AG09309 (cell line): ENCODE measurements at places on chromosomes 3 and 15.

- DNase-seq: no peak
Observed at GRCh38 chr3:160831401-160831800, 75.4 kb downstream of the PPM1L start.

DNA sequence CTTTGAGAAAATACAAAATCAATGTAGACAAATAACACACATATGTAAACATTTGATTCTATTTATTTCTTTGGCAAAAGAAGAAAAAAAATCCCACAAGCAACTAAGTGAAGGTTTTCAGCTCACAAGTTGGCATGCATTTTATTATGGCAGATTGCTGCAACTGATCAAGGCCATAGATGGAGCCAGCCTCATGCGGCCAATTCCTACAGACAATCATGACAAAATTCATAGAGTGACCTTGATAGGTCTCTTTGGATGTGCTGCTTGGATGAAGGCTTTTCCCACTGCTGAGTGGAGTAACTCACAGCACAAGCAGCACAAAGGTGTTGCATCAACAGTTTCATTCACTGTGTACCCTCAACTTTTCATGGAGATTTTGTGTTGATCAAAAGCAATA, 22.1 kb downstream of the FBN1 start:
- no peak for DNase-seq

DNA sequence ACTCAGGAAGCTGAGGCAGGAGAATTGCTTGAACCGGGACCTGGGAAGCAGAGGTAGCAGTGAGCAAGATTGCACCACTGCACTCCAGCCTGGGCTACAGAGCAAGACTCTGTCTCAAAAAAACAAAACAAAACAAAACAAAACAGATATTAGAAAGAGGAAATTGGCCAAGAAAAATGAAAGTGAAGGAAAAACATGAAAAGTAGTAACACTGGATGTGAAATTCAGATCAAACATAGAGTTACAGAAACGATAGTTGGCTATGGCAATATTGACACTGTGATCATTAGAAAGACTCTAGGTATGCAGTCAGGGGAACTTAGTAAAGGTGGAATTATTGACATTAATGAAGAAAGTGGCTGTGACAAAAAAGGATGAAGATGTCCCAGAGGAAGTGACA, 13.2 kb upstream of the TIPARP start:
- DNase-seq: no peak

DNA sequence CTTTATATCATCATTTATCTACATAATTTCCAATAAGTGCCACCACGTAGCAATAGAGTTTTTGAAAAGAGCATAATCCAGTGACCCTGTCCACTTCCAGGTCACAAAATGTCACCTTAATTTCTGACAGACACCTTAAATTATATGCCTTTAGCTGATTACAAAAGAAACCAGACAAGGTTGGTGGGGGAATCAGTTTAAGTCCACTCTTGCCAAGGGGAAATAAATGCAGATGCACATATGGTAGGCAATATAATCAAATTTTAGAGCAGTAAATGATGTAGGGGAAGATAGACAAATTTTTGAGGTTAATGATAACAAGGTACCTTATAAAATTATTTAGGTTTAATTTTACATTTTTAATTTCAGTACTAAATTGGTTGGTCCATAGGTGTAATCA, 253.5 kb downstream of the ZIC1 start:
- no peak for DNase-seq

DNA sequence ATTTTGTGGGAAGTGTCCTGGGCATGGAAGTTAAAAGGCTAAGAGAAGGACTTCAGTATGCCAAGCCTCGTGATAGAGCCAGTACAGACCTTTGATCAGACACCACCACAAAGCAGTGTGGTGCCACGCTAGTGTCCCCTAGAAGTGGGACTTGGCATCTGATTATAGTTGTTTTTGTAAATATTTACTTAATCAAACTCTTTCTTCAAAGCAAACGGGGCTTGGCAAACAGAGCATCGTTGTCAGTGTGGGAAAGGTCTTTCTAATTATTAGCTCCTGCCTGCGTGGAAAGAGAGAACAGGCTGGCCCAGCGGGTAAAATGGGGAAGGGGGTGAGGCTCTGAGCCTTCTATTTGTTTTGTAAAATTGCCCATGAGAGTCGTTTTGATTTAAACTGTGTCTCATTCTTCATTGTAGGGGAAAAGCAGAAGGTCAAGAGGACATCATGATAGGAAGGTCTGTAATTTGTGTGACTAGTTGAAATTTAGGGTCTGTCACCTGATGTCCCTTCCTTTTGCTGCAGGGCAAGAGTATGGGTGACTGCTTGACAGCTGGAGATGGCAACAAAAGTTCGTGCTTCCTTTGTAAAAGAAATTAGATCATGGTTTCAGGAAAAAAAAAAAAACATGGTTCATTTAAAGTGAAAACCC, 105.0 kb downstream of the IQCH start:
- DNase-seq: no peak

DNA sequence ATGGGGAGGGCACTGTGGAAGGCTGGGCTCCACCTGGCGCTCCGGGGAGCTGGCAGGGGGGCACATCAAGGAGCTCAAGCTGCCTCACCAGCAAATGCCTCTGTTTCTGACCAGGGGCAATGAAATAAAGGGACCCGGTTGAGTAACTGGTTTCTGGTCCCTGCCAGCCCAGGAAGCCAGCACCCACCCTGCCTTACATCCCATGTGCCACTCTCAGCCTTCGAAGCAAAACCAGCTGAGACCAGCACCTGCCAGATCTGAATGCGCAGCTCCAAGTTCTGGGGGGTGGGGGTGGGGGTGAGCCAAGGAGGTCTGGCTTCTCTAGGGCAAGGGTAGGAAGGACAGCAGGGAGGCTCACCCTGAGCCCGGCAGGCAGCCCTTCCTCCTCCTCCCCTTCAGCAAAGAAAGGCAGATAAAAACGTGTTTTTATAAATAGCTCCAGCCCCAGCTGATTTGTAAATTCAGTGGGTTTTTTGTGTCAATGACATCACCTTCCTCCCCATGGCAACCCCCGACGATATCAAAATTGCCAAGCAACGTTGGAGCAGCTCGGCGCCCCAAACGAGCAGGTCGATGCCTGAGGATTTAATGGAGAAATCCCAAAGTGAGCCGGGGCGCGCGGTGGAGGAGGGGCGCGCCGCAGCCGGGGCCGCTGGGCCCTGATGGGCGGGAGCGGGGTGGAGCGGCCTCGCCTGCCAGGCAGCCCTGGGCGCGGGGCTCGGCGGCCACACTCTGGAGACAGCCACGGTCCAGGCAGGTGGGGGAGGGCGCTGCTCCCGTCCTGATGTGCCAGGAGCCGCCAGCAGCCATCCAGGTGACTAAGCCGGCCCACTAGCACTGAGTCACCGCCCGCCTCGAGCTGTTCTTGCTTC, at the start of gene PAK6:
TSS of gene PAK6 (plus strand) at position 532 of the 872 bp plus-strand sequence. CDS start 25,723 bp downstream, outside the sequence.
- DNase-seq: no peak

- no peak for DNase-seq
Observed at GRCh38 chr15:92971081-92971480, 71.0 kb downstream of the CHD2 start.

GRCh38 chr3:45612138-45612537, 17.6 kb downstream of the LIMD1 start:
- DNase-seq: no peak

GRCh38 chr3:186453531-186453930, 90.6 kb downstream of the CRYGS start:
- DNase-seq: no peak

DNA sequence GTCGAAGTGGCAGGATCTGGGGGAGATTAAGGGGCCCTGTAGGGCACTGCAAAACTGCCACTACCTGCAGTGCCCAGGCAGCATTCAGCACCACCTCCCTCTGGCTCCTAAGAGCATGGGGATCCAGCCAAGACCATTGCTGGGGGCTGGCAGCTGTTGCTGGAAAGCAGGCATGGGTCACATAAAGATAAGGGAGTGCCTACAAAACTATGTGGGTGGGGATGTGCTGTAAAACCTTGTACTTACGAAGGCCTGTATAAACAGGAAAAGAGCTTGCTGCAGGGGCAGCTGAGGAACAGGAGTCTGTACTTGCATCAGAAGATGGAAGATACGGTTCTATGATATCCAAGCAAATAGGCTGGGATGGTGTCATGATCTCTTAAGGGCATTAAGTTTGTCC, 27.1 kb downstream of the IL20RB start:
- DNase-seq: peak; percentile 76

GRCh38 chr3:112333002-112333380, at the start of gene CD200:
Gene CD200 (plus strand): TSS chr3:112333156. CDS start chr3:112333213, 57 bp downstream.
- no peak for DNase-seq

DNA sequence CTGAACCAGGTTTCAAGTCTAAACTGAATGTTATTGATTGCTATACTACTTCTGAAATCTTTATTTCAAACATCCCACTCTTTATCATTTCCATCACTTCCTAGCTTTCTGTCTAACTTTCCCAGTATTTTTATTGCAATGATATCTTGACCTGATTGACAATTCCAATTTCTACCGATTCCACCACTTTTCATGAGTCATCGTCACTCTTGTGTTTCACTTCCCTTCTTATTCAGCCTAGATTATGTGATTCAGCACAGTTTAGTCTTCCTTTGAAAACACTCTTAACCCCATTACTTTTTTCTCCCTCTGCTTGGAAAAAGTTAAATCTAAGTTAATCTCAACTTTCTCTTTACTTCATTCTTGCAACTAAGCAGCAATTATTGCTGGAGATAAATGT, 62.6 kb downstream of the SLC7A14 start:
- no peak for DNase-seq

GRCh38 chr3:72158639-72159326, 373.8 kb upstream of the PROK2 start:
- no peak for DNase-seq

- no peak for DNase-seq
Observed at GRCh38 chr3:178117641-178118040, 418.6 kb upstream of the KCNMB2 start.

DNA sequence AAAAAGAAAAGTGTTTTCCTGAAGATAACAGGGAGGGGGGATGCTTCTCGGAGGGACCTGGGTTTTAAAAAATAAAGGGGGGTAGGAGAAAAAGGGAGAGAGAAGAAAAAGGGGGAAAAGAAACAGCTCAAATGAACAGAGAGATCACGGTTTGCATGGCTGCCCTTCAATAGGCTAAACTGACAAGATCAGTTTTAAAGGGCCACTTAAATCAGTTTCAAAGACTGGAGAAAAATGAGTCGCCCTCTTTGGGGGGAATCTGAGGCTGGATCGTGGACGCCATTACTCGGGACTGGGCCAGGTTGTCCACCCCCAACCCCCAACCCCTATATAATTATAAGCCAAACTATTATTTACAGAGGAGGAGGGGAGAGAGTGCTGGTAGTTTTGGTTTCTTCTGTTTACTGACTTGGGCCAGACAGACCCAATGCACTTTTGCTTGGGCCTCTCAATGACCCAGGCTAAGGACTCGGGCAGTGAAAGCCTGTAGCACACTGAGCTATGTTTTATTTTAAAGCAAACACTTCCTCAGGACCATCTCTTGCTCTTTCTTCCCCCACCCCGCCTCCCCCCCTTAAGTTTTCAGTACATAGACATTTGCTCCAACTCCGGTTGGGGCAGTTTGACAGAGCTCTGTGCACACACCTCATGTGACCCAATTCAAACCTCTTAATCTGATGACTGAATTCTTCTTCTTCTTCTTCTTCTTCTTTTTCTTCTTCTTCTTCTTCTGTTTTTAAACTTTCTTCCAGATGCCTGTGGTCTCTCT, 6.3 kb downstream of the NR2F2 start:
- DNase-seq: no peak

DNA sequence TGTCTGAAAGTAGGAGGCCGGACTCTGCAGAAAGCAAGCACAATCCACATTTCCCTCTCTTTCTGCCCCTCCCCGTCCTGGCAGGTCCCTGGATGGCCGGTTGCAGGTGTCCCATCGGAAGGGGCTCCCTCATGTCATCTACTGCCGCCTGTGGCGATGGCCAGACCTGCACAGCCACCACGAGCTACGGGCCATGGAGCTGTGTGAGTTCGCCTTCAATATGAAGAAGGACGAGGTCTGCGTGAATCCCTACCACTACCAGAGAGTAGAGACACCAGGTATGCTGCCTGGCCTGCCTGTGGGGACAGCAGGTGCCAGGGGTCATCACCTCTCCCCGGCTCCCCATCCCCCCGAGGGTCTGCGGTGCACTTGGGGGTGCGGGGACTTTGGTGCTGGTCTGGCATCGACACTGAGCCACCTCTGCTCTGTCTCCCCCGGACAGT, 89.6 kb downstream of the AAGAB start:
- DNase-seq: no peak

DNA sequence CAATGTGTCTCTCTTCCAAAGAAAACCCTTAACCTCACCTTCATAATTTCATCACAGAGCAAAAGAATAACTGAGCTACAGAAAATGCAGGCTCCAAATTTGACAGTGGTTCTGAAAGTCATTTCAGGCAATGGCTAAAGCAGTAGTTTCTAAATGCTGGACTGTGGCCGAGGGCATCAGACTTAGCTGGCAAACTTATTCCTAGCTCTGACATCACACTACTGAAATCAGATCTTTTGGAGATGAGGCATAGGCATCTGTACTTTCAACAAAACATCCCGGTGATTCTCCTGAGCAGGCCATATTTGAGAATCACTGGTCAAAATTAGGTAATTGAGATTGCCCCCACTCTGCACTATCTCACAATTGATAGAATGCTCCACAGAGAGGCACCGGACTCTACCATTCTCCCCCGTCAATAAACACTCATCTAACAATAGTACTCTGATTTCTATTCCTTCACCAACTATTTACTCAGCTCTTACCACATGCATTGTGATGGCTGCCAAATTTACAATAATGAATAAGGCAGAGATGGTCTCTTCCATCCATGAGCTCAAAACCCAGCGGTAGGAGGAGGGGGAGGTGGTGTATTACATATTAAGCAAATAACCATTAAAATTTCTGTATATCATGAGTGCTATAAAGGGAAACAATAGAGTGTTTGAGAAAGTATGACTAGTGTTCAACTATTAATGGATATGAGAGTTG, 57.3 kb upstream of the SPRED1 start:
- no peak for DNase-seq
